Activated CD4-positive, alpha-beta T cell treated with anti-CD3 and anti-CD28 coated beads for 1 hour (primary cell): ENCODE measurements at places on chromosomes 7 and 10.

GRCh38 chr7:143280160-143280559 is 4.6 kb upstream of the TMEM139 start:
- no peak for DNase-seq

DNA sequence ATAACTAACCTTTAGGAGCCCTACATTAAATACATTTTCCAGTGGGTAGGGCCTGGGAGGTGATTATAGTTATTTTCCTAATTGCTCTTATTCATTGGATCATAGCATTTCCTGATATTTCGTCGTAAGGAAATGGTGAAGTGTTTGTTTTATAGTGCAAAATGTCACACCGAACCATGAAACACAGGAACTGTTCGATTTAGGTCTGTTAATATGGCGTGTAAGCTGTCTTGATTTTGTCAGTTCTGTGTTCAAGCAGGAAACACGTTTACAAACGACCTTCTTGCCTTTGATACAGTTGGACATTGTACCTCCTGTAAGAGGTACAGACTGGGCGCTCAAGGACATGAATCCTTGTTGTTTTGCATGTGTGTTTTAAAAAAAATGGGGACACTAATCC is 14.8 kb downstream of the RBM17 start:
- no peak for DNase-seq

DNA sequence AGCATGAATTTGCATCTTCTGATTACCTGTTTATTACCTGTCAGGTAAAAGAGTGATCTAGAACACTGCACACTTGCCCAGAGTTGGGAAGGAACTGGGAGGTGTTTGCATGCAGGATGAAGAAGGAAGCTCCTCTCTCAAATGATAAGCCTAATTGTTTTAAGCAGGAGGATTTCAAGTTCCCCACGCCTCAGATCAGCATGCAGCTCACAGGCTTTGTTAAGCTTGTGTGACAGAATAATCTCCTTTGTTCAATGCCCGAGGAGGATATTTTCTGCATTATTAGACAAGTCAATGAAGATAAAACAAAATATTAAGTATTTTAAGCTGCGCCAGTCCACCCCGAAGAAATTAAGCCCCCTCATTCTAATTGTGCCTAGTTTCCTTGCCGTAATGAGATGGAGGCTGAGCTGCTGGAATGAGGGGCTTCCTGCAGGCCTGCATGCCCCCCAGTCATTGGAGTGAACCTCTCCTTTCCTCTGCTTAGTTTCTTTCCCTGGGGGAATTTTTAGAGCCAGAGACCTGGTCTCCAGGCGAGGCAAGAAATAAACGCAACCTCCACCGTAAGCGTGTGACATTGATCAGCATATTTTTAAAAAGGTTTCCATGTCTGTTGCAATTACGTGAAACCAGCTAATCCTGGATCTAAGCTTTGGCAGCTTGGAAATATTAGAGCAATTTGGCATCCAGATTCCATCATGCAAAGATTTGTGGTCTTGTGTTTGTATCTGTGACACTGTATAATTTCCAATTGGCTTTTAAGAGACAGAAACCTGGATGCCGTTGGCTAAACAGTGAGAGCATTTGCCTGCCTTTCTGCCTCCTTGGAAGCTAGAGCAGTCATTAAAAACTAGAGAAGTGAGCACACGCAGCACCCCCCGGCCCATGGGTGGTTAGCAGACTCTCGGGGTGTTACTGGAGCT is 376.0 kb downstream of the GALNT17 start:
- no peak for DNase-seq

GRCh38 chr10:26715137-26715487 is 17.6 kb downstream of the PDSS1 start:
- no peak for DNase-seq

- no peak for DNase-seq
Measured at GRCh38 chr10:26890956-26891355, 30.2 kb upstream of the ABI1 start.

DNA sequence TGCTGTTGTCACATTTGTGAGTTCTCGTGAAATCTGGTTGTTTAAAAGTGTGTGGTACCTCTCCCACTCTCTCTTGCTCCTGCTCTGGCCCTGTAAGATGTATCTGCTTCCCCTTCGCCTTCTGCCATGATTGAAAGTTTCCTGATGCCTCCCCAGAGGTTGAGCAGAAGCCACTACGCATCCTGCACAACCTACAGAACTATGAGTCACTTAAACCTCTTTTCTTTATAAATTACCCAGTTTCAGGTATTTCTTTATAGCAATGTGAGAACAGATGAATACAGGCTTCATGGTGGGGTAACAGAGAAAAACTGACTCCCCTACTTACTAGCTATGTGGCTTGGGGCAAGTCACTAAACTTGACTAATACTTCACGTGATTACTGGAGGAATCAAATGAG is 18.0 kb upstream of the STEAP4 start:
- no peak for DNase-seq

- DNase-seq, result no peak
Measured at GRCh38 chr7:88071994-88072714, 138.1 kb downstream of the ADAM22 start.

DNA sequence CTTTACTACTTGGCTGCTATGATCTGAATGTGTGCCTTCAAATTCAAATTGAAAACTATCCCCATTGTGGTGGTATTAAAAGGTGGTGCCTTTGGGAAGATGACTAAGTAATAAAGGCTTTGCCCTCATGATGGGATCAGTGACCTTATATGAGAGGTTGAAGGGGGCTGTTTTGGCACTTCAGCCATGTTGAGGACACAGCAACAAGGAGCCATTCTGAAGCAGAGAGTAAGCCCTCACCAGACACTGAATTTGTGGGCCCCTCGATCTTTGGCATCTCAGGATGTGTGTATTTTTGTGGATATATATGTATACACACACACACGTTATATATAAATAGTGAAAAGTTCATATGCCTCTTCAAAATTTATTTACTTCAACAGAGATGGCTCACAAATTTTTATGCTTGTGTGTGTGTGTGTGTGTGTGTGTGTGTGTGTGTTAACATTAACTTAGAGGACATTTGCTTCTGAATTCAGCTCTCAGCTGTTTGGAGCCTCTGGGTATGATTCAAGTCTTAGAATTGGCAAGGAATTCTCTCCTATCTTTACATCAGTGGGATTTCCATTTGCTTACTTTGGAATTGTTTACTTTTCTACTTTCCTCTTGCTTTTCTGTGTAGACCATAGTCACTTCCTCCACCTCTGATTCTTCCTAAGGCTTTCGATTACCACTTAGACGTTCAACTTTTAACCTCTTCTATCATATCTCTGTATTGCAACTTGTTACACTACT is 66.6 kb downstream of the MAGI2 start:
- DNase-seq, result no peak

DNA sequence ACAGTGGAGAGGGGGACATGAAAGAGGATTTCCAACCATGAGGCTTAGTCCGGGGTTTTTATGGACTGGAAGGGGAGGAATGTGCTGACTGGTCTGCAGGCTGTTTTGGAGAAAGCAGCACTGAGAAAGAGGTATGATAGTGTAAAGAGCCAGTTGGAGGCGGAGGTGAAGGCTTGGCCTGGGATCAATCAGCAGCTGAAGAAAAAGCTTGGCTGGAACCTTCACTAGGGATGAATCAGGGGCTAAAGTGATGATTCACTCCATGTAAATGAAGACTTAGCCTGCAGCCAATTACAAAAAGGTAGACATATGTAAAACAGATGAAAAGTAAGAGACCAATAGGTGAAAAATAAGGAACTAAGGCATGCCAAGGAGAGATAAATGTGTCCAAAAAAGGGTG is 1382.6 kb downstream of the GATA3 start:
- no peak for DNase-seq

DNA sequence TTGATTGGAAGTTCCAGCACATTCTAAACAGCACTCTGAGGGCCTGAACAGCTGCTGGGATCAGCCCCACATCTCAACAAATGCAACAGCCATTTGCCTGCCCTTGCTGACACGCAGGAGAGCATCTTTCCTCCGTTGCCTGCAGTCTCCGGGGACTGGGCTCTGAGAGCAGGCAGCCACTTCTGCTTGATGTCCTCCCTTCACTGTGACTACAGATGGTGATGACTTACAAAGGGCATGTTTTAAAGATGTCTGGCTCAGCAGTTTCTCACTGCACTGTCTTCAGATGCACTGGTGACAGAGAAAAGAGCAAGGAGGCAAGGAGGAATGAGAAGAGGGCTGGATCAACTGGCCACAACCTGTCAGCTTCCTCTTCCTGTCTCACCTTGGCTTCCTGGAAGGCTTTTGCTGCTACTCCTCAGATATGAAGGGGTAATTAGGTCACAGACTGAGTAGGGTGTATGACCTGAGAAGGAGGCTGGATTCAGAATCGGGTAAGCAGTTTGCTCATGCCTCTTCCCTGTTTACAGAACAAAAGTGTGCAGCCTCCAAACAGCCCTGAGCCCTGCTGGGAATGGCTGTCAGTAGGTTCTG is 143.5 kb upstream of the GHITM start:
- no peak for DNase-seq

DNA sequence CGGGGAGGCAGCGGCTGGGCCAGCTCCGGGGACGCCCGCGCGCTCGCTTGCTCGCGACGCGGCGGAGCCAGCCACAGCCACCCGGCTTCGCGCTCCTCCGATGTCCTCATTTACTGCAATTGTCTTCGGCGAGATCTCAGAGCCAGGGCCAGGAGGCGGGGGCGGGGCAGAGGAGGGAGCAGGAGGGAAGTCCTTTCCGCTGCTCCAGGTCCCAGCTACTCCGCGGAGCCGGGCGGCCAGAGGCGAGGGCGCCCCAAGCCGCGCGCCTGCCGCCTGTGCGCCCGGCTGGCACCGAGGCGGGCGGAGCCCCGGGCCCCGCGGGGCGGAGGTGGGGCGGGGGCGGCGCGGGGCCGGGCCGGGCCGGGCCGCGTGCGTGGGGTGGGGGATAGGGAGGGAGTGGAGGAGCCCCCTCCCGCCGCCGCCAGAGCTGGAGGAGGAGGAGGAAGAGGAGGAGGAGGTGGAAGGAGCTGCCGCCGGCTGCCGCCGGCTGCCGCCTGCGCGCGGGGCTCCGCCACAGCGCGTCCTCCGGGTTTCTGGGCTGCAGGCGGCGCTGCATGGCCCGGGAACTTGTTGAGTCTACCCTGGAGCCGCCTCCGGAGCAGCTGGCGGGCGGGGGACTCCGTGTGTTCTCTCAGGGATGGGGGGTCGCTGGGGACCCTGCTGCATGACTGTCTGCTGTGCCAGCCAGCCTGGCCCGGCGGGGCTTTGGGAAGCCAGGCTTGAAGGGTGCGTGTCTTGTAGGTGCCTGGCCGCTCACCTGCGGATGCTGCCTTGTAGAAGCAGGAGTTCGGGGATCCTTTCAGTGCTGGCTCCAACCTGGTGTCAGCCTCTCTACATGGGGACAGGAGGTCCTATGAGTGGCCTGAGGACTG is at the start of gene INSYN2A:
TSS of gene INSYN2A (minus strand) at position 310 of the 872 bp plus-strand sequence. CDS start 20,196 bp downstream, outside the sequence.
- no peak for DNase-seq

DNA sequence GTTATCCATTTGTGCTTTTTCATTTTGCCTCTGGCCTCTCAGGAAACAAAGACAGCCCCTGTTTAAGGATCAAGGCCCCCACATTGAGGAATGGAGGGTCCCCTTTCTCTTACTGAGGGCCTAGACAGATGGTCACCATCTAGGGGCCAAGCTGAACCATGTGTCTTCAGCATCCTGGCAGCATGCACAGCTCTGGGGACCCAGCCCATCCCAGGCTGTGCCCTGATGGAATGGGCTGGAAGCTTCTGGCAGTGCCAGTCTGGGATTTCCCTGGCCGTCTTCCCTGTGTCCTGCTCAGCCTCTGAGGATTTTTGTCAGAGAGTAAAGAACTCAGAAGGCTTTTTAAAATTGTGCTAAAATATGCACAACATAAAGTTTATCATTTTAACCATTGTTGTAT is 116.8 kb downstream of the ITIH5 start:
- no peak for DNase-seq

- no peak for DNase-seq
Measured at GRCh38 chr7:142478479-142479220, 220.8 kb upstream of the PRSS58 start.
